Suprapubic skin (tissue), 4 donors: ENCODE measurements at places on chromosomes 5 and 9. TPM values are rescaled to one million over a fixed set of nuclear protein-coding genes. Genes with fewer than 3 reads are reported as not detected.

DNA sequence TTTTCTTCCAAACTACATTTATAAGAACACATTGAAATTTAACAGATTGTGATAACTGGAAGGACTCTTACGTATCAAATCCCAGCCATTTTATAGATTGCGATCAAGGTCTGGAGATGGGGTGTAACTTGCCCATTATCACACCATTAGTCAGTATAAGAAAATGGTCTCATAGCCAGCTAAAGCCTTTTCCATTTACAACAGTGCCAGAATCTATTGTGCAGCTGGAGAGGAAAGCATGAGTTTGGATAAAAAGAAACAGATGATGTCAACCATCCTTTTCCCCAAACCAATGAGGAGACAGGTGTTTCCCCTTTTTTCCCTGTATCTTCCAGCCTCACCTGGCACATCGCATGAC lies 658.8 kb downstream of the ACTL7B start:
- no peak for DNase-seq
- H3K36me3 ChIP-seq: no peaks in the 10 kb centered on the region
- no peak overlapping the region for H3K4me3 ChIP-seq

PCDHGA5 gene
- total RNA-seq: 4.0 TPM

EQTN gene
- not detected for total RNA-seq

GPRIN1 gene
- 2.8 TPM for total RNA-seq

- peaks cover 31% of the 10 kb centered on the region for H3K27me3 ChIP-seq
- no peak overlapping the region for H3K4me3 ChIP-seq
- H3K4me1 ChIP-seq: peaks cover 4% of the 10 kb centered on the region
- no peak for DNase-seq
Measured at GRCh38 chr5:87777877-87778276, 365.1 kb upstream of the CCNH start.

C8G gene
- 2.7 TPM for total RNA-seq

GRCh38 chr5:137778772-137779564 lies 24.8 kb upstream of the HNRNPA0 start:
- H3K4me3 ChIP-seq: no peak overlapping the region
- no peaks in the 10 kb centered on the region for H3K4me1 ChIP-seq
- no peak for DNase-seq
- no peaks in the 10 kb centered on the region for H3K36me3 ChIP-seq
- H3K27ac ChIP-seq: no peak overlapping the region

DNA sequence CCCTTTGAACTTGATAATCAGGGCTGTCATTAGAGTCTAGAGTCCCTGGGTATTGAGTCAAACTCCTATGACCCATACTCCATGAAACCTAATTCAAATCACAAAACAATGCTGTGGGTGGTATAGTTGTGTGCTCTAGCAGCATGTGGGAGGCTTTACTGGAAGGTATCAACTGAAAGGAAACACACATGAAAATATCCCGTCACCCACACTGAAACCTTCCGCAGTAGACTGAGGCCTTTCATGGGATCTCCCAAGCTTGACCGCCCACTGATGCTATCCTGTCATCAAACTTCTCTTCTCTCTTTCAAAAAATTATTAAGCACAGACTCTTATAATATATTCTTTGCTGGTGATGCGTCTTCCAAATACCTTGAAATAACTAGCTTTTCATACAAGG lies 569.1 kb upstream of the MEF2C start:
- peaks cover 3% of the 10 kb centered on the region for H3K4me1 ChIP-seq
- H3K27ac ChIP-seq: no peak overlapping the region
- DNase-seq: no peak
- H3K4me3 ChIP-seq: no peak overlapping the region
